ENCODE measurements at places on chromosomes 4 and X.

DNA sequence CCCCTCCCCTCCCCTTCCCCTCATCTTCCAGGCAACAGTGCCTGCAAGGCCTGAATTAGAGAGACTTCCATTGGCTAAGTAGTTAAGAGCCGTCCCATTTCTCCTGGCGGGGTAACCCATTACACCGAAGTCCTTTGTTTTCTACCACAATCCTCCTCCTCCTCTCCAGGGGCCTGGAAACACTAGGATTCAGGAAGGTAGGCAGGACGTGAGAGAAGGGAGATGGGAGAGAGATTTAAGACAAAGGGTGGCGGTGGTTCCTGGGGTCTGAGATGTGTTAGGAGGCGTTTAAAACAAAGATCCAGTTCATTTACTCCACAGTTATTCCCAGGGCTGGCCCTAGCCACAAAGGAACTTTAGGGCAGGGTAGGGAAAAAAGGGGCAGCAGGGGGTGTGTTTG is 28.0 kb downstream of the NYX start:
- DNase-seq, result no peak

DNA sequence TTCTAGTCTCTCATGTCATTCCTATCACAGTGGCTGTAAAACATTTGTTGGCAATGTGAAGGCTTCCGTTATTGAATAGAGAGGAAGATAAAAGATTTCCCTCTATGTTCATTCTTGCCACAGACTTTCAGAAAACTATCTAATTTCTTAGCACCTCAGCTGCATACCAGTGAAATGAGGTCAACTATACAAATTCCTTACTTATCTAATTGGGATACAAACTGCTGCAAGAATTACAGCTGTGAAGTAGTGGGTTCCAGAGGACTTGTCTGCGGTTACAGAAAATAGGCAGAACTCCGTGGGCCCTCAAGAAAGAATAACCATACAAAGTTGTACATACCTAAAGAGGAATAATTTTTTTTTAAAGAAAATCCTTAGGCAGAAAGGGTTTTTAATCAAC is 175.8 kb downstream of the PPP1R2C start:
- no peak for DNase-seq

DNA sequence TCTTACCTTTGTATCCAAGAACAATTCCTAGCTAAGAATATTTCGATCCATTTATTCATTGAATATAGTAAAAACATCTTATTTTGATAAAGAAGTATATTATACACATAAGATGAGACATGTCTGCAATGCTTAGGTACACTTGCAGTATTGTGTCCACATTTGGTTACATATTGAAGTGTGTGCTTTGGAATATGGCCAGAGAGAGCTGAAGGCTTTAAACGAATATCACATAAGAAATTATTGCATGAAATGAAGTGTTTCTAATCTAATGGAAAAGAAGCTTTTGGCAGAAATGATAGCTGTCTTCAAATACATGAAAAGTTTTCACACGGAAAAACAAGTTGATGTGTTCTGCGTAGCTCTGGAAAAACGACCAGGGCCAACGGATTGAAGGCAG is 516.1 kb upstream of the ZFP42 start:
- no peak for DNase-seq

- no peak for DNase-seq
Measured at GRCh38 chrX:77398330-77398954, 48.7 kb upstream of the FGF16 start.

DNA sequence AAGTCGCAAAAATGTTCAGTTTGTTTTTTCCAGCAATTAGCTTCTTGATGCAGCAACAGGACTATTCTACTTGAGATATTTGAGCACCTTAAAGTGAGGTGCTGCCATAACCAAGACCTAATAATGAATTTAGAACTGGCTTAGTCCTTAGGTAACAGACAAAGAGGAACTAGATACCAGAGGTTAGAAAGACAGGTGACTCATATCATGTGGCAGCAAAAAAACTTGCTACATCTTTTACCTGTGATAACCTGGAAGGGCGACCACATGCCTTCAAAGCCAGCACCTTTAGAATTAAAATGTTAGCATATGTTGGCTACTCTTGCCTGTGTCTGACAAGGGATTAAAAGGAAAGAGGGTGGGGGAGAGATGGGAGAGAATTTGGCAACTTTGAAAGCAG is 90.4 kb downstream of the ARHGAP6 start:
- DNase-seq, result no peak

GRCh38 chr4:165359506-165359905 is 19.3 kb upstream of the CPE start:
- no peak for DNase-seq

DNA sequence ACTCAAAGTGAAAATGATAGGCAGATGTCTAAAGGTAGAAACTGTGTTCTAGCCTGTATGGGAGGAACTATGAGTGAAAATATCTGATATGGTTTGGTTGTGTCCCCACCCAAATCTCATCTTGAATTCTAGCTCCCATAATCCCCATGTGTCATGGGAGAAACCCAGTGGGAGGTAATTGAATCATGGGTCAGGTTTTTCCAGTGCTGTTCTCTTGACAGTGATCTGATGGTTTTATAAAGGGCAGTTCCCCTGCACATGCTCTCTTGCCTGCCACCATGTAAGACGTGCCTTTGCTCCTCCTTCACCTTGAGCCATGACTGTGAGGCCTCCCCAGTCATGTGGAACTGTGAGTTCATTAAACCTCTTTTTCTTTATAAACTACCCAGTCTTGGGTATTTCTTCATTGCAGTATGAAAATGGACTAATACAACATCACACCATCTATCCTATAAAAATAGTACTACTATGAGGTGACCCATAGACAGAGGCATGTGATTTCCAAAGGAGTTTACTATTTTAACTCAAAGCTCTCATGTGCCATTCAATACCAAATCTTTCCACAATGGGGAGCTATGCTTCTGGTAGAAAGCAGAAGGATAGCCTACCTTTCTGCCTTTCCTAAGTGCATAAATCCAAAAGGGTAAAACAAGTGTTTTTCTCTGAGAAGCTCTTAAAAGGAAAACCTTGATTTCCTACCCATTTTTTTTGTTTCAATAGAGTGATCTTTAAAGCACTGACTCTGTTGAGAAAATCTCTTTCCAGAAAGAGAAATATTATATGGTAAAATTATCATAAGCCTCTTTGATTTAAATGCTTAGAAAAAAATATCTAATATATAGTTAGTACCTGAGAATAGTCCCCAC is 38.8 kb downstream of the SEC31A start:
- no peak for DNase-seq

DNA sequence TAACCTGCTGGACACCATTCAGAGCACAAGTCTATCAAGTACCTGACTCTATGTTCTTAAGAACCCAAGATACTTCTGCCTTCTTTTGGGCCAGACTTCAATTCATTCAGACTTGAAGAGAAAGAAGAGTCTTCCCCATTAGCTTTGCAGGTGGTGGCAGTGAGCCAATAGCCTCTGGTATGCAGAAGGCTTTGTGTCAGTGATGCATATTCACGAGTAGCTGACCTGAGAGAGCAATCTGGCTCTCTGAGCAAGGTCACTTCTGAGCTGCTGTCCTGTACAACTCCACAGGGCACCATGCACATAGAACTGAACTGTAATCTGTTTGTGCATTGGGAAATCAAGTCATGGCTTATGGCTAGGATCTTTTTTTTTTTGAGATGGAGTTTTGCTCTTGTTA is 39.9 kb upstream of the SPINK2 start:
- no peak for DNase-seq

- no peak for DNase-seq
Measured at GRCh38 chr4:14267373-14268060, 640.0 kb upstream of the BOD1L1 start.
